ENCODE measurements at places on chromosomes 7 and 10. TPM values are rescaled to one million over a fixed set of nuclear protein-coding genes. Genes with fewer than 3 reads are reported as not detected.

The CYP3A7 gene
- 0.21 TPM for total RNA-seq

The PPRC1 gene
- 12.1 TPM for total RNA-seq

The LRRC4 gene
- 3.2 TPM for total RNA-seq

The IL6 gene
- 0.32 TPM for total RNA-seq

The ENKUR gene
- 0.95 TPM for total RNA-seq

The TAS2R4 gene
- 8.1 TPM for total RNA-seq

The PRSS1 gene
- total RNA-seq = not detected

The ACHE gene
- total RNA-seq = 4.0 TPM

The PRR15 gene
- 3.0 TPM for total RNA-seq

The GNAI1 gene
- total RNA-seq = 81.2 TPM

The RPEL1 gene
- total RNA-seq = not detected

The MYO1G gene
- total RNA-seq = 1.8 TPM

The EPO gene
- total RNA-seq = not detected

All from urinary bladder (tissue), 4 donors.